Cardiac muscle cell (in vitro differentiated cells and primary cell): ENCODE measurements at places on chromosomes 2 and 18.

DNA sequence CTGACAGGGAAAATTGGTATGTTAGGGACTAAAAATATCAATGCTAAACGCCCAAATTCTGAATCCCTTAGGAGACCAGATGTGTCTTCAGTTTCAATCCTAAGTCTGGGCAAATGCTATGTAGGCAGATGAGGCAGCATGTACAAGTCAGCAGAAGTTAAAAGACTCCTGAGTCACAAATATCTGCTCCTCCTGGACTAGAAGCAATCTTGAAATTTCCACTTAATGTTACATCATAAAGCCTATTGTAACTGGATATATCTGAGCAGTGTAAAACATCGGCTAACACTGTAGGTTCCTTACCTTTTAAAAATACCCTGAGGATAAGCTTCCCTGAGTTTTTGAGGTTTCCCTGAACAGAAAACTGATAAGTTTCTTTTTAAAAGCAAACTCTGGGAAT is 1087.6 kb upstream of the PIK3C3 start:
- DNase-seq, result no peak

GRCh38 chr2:79799729-79800128 is 286.9 kb downstream of the CTNNA2 start:
- no peak for DNase-seq

- no peak for DNase-seq
Measured at GRCh38 chr2:47309952-47310800, 92.8 kb upstream of the MSH2 start.

GRCh38 chr2:216406826-216407225 is 5.5 kb upstream of the SMARCAL1 start:
- DNase-seq, result no peak

DNA sequence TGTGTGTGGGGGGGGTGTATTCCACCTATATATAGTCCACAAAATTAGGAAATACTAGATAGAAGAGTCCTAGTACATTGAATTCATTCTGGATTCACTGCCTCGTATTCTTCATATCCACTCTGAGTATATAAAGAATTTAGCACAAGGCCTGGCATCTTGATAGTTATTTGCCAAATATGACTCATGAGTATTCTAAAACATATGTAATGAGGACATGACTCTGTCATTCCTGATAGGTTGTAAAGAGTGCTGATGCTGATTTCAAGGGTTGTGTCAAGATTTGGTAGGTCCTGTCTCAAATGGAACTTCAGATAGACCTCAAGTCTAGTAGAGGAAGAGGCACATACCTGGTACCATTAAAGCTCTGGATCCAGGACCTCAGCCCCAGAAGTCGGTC is 173.4 kb upstream of the BOD1L2 start:
- no peak for DNase-seq

- no peak for DNase-seq
Measured at GRCh38 chr2:208153156-208153555, 7.2 kb upstream of the CRYGB start.

DNA sequence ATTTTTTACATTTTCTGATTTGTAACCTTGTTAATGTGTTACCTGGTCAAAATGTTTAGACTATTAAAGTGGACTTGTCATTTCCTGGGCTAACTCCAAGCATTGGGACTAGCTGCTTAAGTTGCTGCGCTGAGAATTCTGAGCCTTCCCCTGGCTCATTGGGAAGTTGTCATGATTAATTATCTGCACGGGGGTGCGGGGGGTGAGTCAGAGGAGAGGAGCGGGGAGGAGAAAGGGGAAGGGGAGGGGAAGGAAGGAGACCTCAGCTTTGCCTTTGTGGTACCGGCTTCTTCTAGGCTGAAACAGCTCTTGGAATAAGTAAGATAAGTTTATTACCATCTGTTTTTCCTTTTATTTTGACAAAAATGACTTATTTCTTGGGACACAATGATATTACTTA is 52.9 kb upstream of the APCDD1 start:
- DNase-seq, result no peak

DNA sequence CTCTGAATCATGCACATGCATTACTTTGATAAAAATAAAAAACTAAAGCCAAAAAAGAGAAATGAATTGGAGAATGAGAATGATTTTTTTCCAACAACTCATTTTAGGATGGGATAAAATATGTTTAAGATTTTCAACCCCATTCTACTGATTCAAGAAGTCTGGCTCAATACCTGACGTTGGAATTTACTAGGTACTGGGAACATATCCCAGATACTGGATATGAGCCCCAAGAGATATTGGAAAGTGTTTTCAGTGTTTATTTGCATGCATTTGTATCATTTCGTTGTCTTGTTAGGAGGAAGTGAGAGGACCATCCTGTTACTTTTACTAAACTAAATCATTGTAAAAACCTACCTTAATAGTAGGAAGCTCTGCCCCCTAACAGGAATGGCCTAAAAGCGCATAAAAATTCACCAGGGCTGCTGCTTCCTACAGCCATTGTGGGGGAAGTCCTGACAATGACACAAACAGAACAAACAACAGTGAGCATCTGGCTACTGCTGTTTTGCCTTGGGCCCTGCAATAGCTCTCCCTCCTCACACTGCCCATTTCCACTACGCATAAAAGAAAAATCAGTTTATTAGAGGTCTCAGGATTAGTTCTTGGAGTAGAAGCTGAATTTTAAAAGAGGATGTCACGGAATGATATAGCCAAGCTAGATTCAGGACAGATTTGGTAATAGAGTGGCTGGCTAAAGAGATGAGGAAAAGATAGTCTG is 35.2 kb downstream of the ANKAR start:
- no peak for DNase-seq

DNA sequence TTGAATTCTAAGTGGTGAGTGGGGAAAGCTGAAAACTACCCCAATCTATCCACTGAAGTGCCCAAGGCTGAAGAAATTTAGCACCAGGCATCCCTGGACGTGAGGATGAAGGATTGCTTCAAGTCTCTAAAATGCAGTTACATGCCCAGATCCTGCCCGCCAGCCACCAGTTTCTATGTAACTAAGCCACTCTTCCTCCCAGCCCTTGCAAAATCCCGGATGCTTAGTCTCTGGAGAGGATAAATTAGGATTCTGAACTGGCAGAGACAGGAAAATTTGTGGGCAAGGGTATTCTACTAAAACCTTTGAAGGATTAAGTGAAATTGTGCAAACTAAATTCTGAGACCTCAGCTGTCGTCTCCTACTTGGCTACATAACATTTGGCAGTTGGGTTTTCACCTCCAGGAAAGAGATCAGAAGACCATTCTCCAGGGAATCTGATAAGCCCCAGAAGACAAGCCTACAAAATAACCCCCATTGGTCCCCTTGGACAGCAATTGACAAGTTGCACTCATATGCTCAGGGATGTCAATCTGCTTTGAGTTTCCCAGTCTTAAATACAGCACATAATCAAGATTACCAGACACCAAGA is 93.9 kb upstream of the CD226 start:
- no peak for DNase-seq

DNA sequence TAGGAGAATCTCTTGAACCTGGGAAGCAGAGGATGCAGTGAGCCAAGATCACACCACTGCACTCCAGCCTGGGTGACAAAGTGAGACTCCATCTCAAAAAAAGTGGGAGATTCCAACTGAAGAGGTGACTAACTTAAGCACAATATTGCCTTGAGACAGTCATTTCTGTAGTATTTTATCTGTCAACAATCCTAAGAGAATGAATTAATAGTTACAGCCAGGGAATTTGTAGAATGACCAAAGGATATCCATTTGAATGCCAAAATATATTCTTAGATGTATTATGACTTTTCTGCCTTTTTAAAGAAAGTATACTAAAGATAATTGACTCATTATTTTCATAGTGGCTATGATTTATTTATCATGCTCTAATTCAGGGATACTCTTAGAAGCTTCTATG is 40.7 kb upstream of the CCDC150 start:
- DNase-seq, result no peak

- peak; percentile 62 for DNase-seq
Measured at GRCh38 chr18:39799006-39799405, 2156.0 kb upstream of the PIK3C3 start.

- DNase-seq, result peak; percentile 88
Measured at GRCh38 chr2:42809819-42810120, 17.4 kb upstream of the HAAO start.

GRCh38 chr2:10784719-10785118 is 27.9 kb downstream of the PDIA6 start:
- DNase-seq, result no peak

DNA sequence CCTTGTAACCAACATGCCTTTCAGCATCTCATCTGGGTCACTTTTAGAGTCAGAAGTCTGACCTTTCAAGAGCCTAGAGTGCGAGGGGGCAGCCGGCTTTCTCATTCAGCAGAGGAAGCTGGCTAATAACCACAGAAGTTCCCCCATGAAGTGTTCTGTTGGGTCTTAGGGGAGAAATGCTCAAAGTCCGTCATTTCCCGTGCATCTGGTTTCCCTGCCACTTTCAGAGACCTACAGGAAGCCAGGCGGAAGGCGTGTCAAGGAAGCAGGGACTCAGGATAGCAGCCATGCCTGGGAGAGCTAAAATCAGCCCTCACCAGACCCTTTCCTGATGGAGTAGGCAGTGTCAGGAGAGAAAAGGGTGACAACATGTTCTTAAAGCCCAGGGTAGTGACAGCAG is 301.8 kb upstream of the ID2 start:
- DNase-seq, result peak; percentile 65

DNA sequence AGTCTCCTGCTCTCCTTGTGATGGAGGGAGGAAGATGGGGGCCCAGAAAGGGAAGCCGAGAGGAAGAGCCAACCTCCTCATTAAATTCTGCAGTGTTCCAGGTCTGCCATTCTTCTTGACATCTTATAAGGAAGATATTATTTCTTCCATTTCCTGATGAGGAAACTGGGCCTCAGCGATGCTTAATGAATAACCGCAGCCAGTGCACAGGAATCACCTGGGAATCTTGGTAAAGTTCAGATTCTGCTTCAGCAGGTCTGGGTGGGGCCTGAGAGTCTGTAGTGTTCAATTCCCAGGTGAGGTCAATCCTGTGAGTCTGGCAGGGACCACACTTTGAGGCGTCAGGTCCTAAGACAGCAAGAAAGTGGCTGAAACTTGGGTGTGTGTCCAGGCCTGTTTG is 17.3 kb downstream of the PCARE start:
- no peak for DNase-seq

DNA sequence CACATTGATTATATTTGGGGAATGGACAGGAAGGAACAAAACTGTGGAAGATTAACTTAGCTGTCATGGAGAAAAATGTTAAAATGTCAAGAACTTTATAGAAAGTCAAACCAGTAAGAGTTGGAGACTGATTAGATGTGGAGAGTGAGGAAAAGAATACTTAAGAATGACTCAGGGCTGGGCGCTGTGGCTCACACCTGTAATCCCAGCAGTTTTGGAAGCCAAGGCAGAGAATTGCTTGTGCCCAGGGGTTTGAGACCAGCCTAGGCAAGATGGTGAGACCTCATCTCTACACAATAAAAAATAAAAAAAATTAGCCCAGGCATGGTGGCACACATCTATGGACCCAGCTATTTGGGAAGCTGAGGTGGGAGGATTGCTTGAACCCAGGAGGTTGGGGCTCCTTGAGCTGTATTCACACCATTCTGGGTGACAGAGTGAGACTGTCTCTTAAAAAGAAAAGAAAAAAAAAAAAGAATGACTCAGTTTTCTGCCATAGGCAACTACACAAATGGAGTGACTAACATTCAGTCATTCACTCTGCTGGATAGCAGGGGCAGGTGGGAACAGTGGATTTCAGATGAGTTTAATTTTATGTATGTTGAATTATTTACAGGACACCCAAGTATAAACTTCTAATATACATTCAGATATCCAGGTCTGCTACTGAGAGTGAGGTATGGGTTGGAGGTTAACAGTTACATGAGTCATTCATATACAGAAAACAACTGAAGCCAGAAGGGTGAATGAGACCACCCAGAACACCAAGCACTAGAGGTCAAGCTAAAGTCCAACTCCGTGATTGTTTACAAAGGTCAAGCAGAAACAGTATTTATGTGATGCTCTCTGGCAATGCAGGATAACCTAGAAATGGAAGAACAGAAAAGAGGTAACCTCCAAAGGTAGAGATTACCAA is 33.9 kb downstream of the ORC2 start:
- DNase-seq, result no peak

- no peak for DNase-seq
Measured at GRCh38 chr18:55483266-55483871, 104.6 kb downstream of the TCF4 start.

GRCh38 chr2:10912796-10913455 is 1.2 kb downstream of the KCNF1 start:
- no peak for DNase-seq

GRCh38 chr2:144086965-144087364 is 433.0 kb downstream of the ZEB2 start:
- no peak for DNase-seq

DNA sequence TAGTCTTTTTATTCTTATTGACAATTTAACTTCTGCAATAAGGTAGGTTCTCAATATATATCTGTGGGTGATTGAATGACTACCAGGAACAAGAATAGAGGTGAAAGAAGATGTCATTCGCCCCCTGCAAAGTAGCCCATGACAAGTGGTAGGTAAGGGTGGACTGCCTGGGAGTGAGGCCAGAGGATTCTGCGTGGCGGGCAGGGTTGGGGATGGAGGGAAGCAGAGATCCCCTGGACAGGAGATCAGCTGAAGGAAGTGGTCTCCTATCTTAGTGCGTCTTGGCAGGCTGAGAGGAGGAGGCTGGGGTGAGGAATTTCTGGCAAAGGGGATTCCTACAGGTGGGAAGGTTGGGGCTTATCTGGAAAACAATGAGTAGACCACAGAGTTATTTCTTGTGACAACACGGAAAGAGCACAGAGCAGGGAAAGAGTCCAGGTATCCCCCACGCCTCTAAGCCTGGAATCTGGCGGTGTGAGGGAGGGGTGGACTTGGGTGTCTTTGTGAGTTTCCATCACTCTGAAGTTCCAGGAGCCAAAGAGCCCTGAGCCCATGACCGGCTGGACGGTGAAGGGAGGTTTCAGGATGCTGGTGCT is 21.5 kb upstream of the MYCN start:
- no peak for DNase-seq

GRCh38 chr2:164896634-164897355 is 55.2 kb upstream of the COBLL1 start:
- no peak for DNase-seq

GRCh38 chr2:27185331-27186026 is 26.4 kb upstream of the ATRAID start:
- DNase-seq, result peak; percentile 19

DNA sequence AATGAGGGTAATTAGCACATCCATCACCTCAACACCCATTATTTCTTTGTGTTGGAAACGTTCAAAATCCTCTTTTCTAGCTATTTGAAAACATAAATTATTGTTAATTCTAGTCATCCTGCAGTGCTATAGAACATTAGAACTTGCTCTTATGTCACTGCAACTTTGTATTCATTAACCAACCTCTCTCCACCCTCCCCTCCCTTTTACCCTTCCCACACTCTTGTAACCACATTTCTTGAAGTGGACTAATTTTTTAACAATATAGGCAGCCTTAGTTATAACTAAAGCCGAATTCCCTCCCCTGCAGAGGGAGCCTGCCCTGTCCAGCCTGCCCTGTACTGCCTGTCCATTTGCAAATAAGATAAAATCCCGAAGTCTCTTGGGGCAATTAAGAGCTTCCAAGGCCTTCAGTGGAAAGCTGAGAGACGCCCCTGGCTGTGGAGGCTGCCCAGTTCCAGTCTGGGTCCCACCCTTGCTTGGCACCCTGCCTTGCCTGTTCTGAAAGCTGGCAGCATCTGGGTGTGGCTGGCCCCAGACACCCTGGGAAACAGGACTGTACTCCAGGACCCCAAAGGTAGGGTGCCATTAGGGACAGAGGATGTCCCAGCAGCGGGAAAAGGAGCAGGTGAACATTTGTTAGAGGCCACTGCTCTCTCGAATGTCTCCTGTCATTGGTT is 65.1 kb downstream of the MEX3C start:
- no peak for DNase-seq

GRCh38 chr18:36411745-36412168 is 114.2 kb downstream of the FHOD3 start:
- DNase-seq, result peak; percentile 62

- no peak for DNase-seq
Measured at GRCh38 chr2:195382186-195382585, 274.8 kb upstream of the SLC39A10 start.
